Glutamatergic neuron (in vitro differentiated cells): ENCODE measurements at places on chromosomes 1 and 21.
A peak's percentile ranks its signal among the peaks of the same experiment; 100 is the strongest.

DNA sequence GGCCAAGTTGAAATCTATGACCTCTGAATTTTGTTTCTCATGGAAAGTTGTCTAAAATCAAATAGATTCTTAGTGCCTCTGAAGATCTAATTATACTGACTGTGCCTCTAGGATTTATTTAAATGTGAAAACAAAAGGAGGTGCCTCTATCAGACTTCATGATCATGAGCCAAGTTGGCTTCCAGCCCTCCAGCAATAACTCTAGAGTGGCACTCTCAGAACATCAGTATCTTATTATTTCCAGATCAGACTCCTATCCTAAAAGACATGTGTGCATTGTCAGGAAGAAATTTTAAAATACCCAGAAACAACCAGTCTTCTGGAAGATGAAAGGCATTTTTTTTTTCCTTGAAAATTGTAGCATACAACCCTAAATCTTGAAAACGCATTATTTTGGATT is 368.0 kb downstream of the PDE4B start:
- H3K27ac ChIP-seq, result no peak overlapping the region
- H3K4me3 ChIP-seq, result no peak overlapping the region
- H3K4me1 ChIP-seq, result no peaks in the 10 kb centered on the region
- no peaks in the 10 kb centered on the region for H3K36me3 ChIP-seq

GRCh38 chr21:42036313-42036712 is 26.2 kb upstream of the ZBTB21 start:
- peaks cover 9% of the 10 kb centered on the region for H3K27me3 ChIP-seq
- no peaks in the 10 kb centered on the region for H3K36me3 ChIP-seq
- no peak overlapping the region for H3K4me3 ChIP-seq
- no peak overlapping the region for H3K27ac ChIP-seq

GRCh38 chr21:34916446-34916845 is 132.7 kb downstream of the RUNX1 start:
- H3K36me3 ChIP-seq, result peaks cover 4% of the 10 kb centered on the region
- H3K4me1 ChIP-seq, result peaks cover 9% of the 10 kb centered on the region
- DNase-seq, result no peak
- H3K27me3 ChIP-seq, result no peaks in the 10 kb centered on the region
- no peak overlapping the region for H3K27ac ChIP-seq
- no peak overlapping the region for H3K4me3 ChIP-seq

GRCh38 chr1:167499664-167500101 is 18.6 kb downstream of the CD247 start:
- no peak overlapping the region for H3K27ac ChIP-seq
- H3K36me3 ChIP-seq, result no peaks in the 10 kb centered on the region
- H3K4me1 ChIP-seq, result peaks cover 34% of the 10 kb centered on the region
- no peak overlapping the region for H3K4me3 ChIP-seq
- peaks cover 2% of the 10 kb centered on the region for H3K27me3 ChIP-seq
- no peak for DNase-seq

DNA sequence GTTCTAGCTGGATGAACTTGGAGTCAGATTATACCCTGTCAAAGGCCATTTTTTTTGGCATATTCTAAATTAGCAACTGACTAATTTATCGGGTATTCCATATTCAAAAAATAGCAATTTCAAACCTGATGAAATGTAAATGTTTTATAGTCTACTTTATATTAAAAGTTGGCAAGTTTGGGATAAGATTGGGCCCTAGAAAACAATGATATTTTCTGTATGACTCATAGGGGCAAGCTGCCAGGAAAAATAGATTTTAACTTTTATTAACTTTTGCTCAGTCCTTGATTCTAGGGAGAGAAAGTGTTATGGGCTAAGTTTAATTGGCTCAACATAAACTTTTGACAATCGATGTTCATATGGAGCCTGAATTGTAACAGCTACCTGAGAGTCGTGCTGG is 576.9 kb upstream of the B3GALT2 start:
- H3K4me3 ChIP-seq, result no peak overlapping the region
- no peak for DNase-seq
- no peak overlapping the region for H3K27ac ChIP-seq
- no peaks in the 10 kb centered on the region for H3K4me1 ChIP-seq
- H3K27me3 ChIP-seq, result no peaks in the 10 kb centered on the region

DNA sequence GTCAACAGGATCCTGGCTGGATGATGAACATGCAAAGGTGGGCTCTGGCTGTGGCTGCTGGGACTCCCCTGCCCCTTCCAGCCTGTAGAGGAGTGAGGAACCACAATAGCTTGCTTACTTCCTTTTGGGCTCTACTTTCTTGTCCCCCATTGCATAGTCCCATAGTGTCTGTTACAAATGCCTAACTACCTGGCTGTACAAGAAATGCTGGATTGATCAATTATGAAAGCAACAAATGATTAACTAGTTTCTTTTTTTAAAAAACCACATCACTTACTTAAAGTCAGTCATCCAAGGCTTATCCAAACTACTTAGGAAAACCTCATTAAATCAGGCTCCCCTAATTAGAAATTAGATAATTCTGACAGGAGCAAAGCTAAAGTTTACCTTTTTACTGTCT is 514.1 kb upstream of the PKN2 start:
- H3K4me1 ChIP-seq, result no peaks in the 10 kb centered on the region
- H3K36me3 ChIP-seq, result no peaks in the 10 kb centered on the region

DNA sequence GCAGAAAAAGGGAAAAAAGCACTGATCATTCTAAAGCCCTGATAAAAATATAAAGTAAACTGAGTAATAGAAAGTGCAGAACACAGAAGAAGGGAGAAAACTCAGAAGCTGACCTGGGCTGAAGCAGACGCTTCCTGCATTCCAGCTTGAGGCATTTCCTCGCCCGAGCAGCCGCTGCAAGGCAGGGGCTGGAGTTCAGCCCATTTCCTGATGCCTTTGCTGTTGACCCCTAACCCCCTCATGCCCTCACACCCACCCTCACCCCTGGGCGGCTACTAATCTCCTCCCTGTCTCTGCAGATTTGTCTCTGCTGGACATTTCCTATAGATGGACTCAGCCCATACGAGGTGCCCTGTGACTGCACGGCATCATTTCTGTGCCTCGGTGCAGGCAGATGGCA is 227.8 kb downstream of the NPHP4 start:
- no peaks in the 10 kb centered on the region for H3K36me3 ChIP-seq
- H3K27ac ChIP-seq, result no peak overlapping the region
- DNase-seq, result no peak
- H3K4me3 ChIP-seq, result no peak overlapping the region

GRCh38 chr1:182996816-182997215 is 26.4 kb upstream of the LAMC1 start:
- no peaks in the 10 kb centered on the region for H3K4me1 ChIP-seq
- no peak for DNase-seq
- H3K27ac ChIP-seq, result no peak overlapping the region

DNA sequence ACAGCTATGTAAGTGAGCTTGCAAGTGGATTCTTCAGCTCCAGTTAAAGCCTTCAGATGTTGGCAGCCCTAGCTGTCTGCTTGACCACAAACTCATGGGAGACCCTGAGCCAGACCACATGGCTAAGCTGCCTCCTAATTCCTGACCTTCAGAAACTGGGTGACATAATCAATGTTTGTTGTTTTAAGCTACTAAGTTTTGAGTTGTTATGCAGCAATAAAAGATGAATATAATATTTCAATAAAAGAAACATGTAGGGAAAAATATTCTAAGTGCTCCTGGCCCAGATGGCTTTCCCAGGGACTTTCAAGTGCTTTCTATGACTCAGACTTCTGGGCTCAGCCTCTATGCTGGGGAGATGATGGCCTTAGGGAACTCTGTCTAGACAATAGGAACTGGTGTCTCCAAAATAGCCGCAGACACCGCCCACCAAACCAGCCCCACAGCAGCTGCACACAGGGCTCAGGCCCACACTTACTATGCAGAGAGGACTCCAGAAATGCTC is 20.3 kb upstream of the AZIN2 start:
- no peaks in the 10 kb centered on the region for H3K27me3 ChIP-seq
- peaks cover 29% of the 10 kb centered on the region for H3K36me3 ChIP-seq
- no peak for DNase-seq
- H3K4me1 ChIP-seq, result peaks cover 10% of the 10 kb centered on the region
- H3K27ac ChIP-seq, result no peak overlapping the region

GRCh38 chr1:11067716-11068599 is 8.1 kb upstream of the SRM start:
- H3K27me3 ChIP-seq, result peaks cover 13% of the 10 kb centered on the region
- peaks cover 26% of the 10 kb centered on the region for H3K4me1 ChIP-seq
- H3K27ac ChIP-seq, result no peak overlapping the region
- DNase-seq, result no peak

DNA sequence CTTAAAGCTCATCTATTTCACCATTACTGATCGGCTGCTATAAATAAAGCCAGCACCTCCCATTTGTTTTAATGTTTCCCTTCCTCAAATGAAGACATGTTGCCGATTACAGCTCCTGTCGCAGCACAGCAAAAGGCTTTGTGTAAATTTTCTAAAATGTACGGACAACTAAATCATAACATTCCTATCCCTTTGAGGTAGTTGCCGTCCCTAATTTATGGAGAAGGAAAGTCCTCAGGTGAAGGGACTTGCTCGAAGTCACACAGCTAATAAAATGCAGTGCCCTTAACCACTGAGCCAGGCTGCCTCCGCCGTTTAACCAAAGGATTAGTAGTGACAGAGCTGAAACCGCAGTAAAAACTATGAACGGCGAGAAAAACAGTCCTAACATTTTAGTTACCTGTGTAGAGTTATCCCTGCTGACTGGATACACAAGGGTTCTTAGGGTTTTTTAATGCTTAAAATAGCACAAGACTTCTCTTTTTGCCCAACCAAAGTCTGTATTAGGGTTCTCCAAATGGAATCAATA is 871 bp downstream of the PINK1 start:
- peak overlapping the region; percentile 87 for H3K4me3 ChIP-seq
- peaks cover 9% of the 10 kb centered on the region for H3K4me1 ChIP-seq
- peaks cover 4% of the 10 kb centered on the region for H3K36me3 ChIP-seq
- H3K27me3 ChIP-seq, result no peaks in the 10 kb centered on the region
- DNase-seq, result no peak
- H3K27ac ChIP-seq, result no peak overlapping the region

DNA sequence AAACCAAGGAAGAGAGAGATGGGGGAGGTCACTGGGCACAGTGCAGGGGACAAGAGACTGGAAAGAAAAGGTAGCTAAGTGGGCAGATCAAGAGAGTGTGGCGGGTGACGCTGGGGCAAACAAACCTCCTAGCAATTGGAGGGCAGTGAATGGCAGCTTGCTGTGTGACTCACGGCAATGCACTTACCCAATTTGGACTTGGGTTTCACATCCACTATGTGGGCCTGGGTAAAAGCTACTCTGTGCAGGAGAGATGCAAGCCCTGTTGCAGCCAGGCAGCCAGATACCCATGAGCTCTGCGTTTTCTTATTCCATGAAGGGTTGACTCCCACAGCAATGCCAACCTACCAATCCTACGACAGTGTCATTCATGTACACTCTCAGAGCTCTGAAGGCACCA is 9.5 kb downstream of the PLXNA2 start:
- H3K27me3 ChIP-seq, result peaks cover 6% of the 10 kb centered on the region
- no peak for DNase-seq
- H3K27ac ChIP-seq, result no peak overlapping the region
- peak overlapping the region; percentile 7 for H3K4me3 ChIP-seq
